ENCODE measurements at places on chromosomes 3 and 15.

GRCh38 chr15:92803852-92804609, 96.1 kb upstream of the CHD2 start:
- H3K27ac ChIP-seq: peak overlapping the region; percentile 1
- peaks cover 9% of the 10 kb centered on the region for H3K36me3 ChIP-seq
- DNase-seq: peak; percentile 58
- no peaks in the 10 kb centered on the region for H3K27me3 ChIP-seq

GRCh38 chr3:165820671-165821123, 16.5 kb downstream of the BCHE start:
- no peaks in the 10 kb centered on the region for H3K27me3 ChIP-seq
- no peak overlapping the region for H3K4me3 ChIP-seq
- no peaks in the 10 kb centered on the region for H3K36me3 ChIP-seq
- no peak overlapping the region for H3K27ac ChIP-seq

DNA sequence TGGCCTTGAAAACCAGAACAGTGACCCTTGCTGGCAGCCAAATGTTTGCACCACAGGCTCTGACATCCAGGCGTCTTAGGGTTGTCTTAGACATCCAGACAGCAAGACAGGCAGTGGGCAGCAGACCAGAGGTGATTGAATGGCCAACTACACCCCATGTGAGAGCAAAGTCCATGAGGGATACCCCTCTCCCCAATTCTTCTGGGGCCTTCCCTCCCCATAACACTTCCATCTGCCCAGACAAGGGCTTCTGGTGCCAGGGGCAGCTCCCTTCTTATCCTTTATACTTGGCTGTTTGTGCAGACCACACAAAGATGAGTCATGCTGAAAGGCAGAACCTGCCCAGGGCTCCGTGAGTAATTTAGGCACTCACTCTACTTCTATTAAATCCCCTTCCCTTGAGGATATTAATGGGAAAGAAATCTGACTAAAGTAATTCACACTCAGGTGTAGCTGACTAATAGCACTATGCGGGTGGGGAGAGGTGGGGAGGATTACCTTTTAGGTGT, 257.9 kb downstream of the UACA start:
- DNase-seq: no peak
- peaks cover 66% of the 10 kb centered on the region for H3K4me1 ChIP-seq
- H3K27me3 ChIP-seq: peaks cover 66% of the 10 kb centered on the region
- H3K36me3 ChIP-seq: peaks cover 22% of the 10 kb centered on the region
- no peak overlapping the region for H3K27ac ChIP-seq
- no peak overlapping the region for H3K4me3 ChIP-seq

- no peaks in the 10 kb centered on the region for H3K4me1 ChIP-seq
- H3K27me3 ChIP-seq: no peaks in the 10 kb centered on the region
- H3K27ac ChIP-seq: no peak overlapping the region
- H3K36me3 ChIP-seq: no peaks in the 10 kb centered on the region
- no peak overlapping the region for H3K4me3 ChIP-seq
- DNase-seq: no peak
These were observed 151.4 kb downstream of the CACNA2D3 start for GRCh38 chr3:54273791-54274190.

- peak overlapping the region; percentile 10 for H3K4me3 ChIP-seq
- peak overlapping the region; percentile 80 for H3K27ac ChIP-seq
- peaks cover 4% of the 10 kb centered on the region for H3K27me3 ChIP-seq
- no peak for DNase-seq
- peaks cover 76% of the 10 kb centered on the region for H3K4me1 ChIP-seq
These were observed 6.3 kb downstream of the PXYLP1 start for GRCh38 chr3:141237701-141238521.

DNA sequence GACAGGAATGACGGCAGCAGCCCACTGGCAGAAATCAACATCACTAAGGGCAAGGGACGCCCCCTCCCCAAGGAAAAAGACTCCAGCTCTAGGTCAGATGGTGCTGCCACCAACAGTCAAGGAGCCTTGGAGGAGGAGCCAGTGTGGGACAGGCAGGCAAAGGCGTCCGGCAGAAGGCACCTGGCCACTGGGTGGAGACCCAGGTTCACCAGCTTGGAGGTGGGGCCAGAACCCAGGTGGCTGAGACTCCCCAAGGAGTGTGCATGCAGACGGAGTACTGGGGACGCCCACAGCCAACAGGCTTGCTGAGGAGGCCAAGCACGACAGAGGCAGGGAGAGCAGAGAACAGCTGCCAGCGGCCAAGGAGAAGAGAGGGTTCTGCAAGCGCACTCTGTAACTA, 35.2 kb downstream of the PTPN23 start:
- H3K27ac ChIP-seq: peak overlapping the region; percentile 9
- no peak overlapping the region for H3K4me3 ChIP-seq
- H3K36me3 ChIP-seq: peaks cover 32% of the 10 kb centered on the region
- no peak for DNase-seq
- H3K27me3 ChIP-seq: no peaks in the 10 kb centered on the region

DNA sequence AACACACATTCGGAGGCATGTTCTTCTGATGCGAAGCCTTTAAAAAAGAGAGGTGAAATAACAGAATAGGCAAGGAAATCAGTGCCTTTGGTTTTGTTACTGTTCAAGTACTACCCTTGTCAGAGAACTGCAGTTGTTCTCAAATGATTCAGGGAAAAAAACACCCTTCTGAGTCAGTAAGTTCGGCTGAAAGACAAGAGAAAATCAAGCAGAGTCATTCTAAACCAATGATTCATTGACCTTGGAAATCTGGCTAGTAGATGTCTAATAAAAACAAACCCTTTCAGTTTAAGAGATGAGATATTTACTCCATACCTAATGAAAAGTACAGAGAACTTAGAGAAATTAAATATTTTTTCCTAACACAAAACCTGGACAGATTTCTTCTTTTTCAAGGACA, 72.7 kb upstream of the ABI3BP start:
- H3K27me3 ChIP-seq: peaks cover 10% of the 10 kb centered on the region
- no peak for DNase-seq
- H3K36me3 ChIP-seq: no peaks in the 10 kb centered on the region
- no peak overlapping the region for H3K4me3 ChIP-seq
- no peak overlapping the region for H3K27ac ChIP-seq

- DNase-seq: no peak
- H3K4me3 ChIP-seq: no peak overlapping the region
- H3K36me3 ChIP-seq: peaks cover 23% of the 10 kb centered on the region
- H3K4me1 ChIP-seq: no peaks in the 10 kb centered on the region
- no peaks in the 10 kb centered on the region for H3K27me3 ChIP-seq
These were observed 35.1 kb upstream of the EIF3J start for GRCh38 chr15:44501768-44502366.

GRCh38 chr15:76057332-76058000, 2.3 kb upstream of the TMEM266 start:
- DNase-seq: peak; percentile 57
- no peak overlapping the region for H3K4me3 ChIP-seq
- H3K27me3 ChIP-seq: peaks cover 61% of the 10 kb centered on the region
- H3K36me3 ChIP-seq: no peaks in the 10 kb centered on the region
- no peak overlapping the region for H3K27ac ChIP-seq

DNA sequence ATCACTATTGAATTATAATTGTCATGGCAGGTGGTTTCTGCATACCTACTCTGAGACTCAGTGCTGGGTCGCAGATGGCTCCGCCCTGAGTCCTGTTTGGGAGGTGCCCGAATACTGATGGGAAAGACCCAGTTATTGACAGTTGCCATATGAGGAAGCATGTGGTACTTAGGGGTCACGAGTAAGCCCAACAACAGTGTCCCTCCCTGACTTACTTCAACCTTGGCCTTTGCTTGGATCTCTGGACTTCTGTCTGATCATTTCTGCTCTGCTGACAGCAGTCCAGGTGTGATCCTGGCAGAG, 16.8 kb downstream of the MRAS start:
- H3K27me3 ChIP-seq: peaks cover 12% of the 10 kb centered on the region
- H3K4me1 ChIP-seq: no peaks in the 10 kb centered on the region
- no peaks in the 10 kb centered on the region for H3K36me3 ChIP-seq
- H3K27ac ChIP-seq: no peak overlapping the region

DNA sequence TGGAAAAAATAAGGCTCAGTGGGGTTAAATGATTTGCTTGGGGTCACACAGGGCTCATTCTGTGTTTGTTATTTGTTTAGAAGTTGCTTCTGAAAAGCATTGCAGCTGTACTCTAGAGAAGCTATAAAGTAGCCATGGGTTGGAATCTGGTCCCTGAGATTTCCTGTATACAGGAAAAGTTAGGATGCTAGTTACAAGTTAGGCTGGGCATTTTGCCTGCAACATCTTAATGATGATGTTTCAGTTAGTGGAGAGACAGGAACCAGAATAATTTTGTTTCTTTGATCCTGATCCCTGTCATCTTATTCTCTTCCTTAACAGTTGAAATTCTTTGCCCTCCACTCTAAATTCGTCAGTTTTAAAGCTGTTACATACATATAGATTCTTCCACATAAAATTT, 445.3 kb downstream of the OTOL1 start:
- no peak for DNase-seq
- H3K36me3 ChIP-seq: no peaks in the 10 kb centered on the region
- no peaks in the 10 kb centered on the region for H3K27me3 ChIP-seq
- no peak overlapping the region for H3K27ac ChIP-seq
- no peaks in the 10 kb centered on the region for H3K4me1 ChIP-seq
- no peak overlapping the region for H3K4me3 ChIP-seq

GRCh38 chr3:195015021-195015420, 255.9 kb downstream of the XXYLT1 start:
- H3K36me3 ChIP-seq: no peaks in the 10 kb centered on the region
- DNase-seq: no peak
- peaks cover 21% of the 10 kb centered on the region for H3K27me3 ChIP-seq
- peaks cover 6% of the 10 kb centered on the region for H3K4me1 ChIP-seq

- no peak overlapping the region for H3K4me3 ChIP-seq
- peaks cover 1% of the 10 kb centered on the region for H3K36me3 ChIP-seq
- no peaks in the 10 kb centered on the region for H3K27me3 ChIP-seq
- DNase-seq: no peak
These were observed 27.9 kb upstream of the ACKR4 start for GRCh38 chr3:132569153-132569552.

DNA sequence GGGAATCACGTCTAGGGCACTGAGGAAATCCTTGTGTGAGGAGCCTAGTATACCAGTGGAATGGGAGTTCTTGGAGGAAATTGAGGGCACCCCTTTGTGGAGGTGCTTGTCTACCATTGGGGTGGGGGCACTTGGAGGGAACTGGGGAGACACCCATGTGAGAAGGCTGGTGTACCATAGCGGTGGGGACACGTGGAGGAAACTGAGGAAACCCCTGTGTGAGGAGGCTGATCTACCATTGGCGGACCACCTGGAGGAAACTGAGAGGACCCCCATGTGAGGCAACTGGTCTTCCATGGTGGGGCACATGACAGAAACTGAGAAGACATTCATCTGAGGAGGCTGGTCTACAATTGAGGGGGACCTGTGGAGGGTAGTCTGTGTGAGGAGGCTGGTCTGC, 164.5 kb downstream of the FBLN2 start:
- H3K4me1 ChIP-seq: no peaks in the 10 kb centered on the region
- H3K27me3 ChIP-seq: no peaks in the 10 kb centered on the region
- H3K4me3 ChIP-seq: no peak overlapping the region
- no peak overlapping the region for H3K27ac ChIP-seq
- no peaks in the 10 kb centered on the region for H3K36me3 ChIP-seq

- no peaks in the 10 kb centered on the region for H3K27me3 ChIP-seq
- H3K4me1 ChIP-seq: peaks cover 81% of the 10 kb centered on the region
- peak overlapping the region; percentile 29 for H3K4me3 ChIP-seq
- peak overlapping the region; percentile 98 for H3K27ac ChIP-seq
These were observed 30.0 kb downstream of the CCNL1 start for GRCh38 chr3:157129803-157130466.

- peaks cover 2% of the 10 kb centered on the region for H3K36me3 ChIP-seq
- DNase-seq: no peak
- H3K27me3 ChIP-seq: peaks cover 66% of the 10 kb centered on the region
- H3K4me3 ChIP-seq: no peak overlapping the region
- peaks cover 35% of the 10 kb centered on the region for H3K4me1 ChIP-seq
- H3K27ac ChIP-seq: no peak overlapping the region
These were observed 19.3 kb upstream of the LZTFL1 start for GRCh38 chr3:45861043-45861719.

GRCh38 chr15:37891766-37892368, 42.6 kb upstream of the TMCO5A start:
- no peak overlapping the region for H3K4me3 ChIP-seq
- DNase-seq: no peak
- H3K27ac ChIP-seq: no peak overlapping the region
- no peaks in the 10 kb centered on the region for H3K27me3 ChIP-seq

DNA sequence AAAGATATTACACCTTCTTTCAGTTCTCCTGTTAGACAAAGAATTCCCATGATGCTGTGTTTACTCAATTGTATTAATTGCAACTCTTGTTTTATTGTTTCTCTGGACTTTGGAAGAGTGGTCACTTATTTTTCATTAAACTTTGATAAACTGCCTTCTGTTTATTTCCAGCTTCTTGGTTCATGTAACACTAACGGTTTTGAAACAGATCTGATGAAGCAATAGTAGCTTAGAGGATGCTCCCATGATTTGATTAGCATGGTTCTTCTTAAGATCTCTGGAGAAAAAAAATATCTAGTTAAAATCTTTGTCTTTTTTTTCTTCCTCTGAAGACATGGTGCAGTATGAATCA, 90.1 kb downstream of the FNDC3B start:
- no peak for DNase-seq
- H3K4me1 ChIP-seq: peaks cover 35% of the 10 kb centered on the region
- H3K27me3 ChIP-seq: no peaks in the 10 kb centered on the region
- no peak overlapping the region for H3K27ac ChIP-seq

- H3K36me3 ChIP-seq: peaks cover 10% of the 10 kb centered on the region
- no peaks in the 10 kb centered on the region for H3K27me3 ChIP-seq
These were observed at the start of gene NIT2 for GRCh38 chr3:100334488-100335351. Gene NIT2, plus strand, starts transcription at chr3:100334757. Its CDS starts 35 bp downstream, at chr3:100334792.

- DNase-seq: no peak
- peaks cover 8% of the 10 kb centered on the region for H3K27me3 ChIP-seq
- no peaks in the 10 kb centered on the region for H3K36me3 ChIP-seq
These were observed 36.2 kb downstream of the ZNF589 start for GRCh38 chr3:48276911-48277641.

- no peaks in the 10 kb centered on the region for H3K4me1 ChIP-seq
- no peak overlapping the region for H3K4me3 ChIP-seq
- H3K27ac ChIP-seq: no peak overlapping the region
- no peaks in the 10 kb centered on the region for H3K36me3 ChIP-seq
These were observed 110.6 kb downstream of the ABI3BP start for GRCh38 chr3:100882571-100882984.

- H3K27ac ChIP-seq: peak overlapping the region; percentile 83
- peaks cover 53% of the 10 kb centered on the region for H3K36me3 ChIP-seq
- no peaks in the 10 kb centered on the region for H3K27me3 ChIP-seq
- DNase-seq: peak; percentile 44
- H3K4me1 ChIP-seq: peaks cover 96% of the 10 kb centered on the region
- H3K4me3 ChIP-seq: peak overlapping the region; percentile 2
These were observed 27.0 kb downstream of the VIPR1 start for GRCh38 chr3:42529468-42529867.

- H3K27me3 ChIP-seq: no peaks in the 10 kb centered on the region
- no peaks in the 10 kb centered on the region for H3K36me3 ChIP-seq
- peaks cover under 1% of the 10 kb centered on the region for H3K4me1 ChIP-seq
- H3K4me3 ChIP-seq: no peak overlapping the region
These were observed 161.6 kb upstream of the WNT5A start for GRCh38 chr3:55648591-55649318.

GRCh38 chr15:40355976-40356585, 1.9 kb upstream of the DISP2 start:
- H3K27ac ChIP-seq: no peak overlapping the region
- no peak for DNase-seq
- H3K27me3 ChIP-seq: peaks cover 57% of the 10 kb centered on the region
- H3K4me3 ChIP-seq: no peak overlapping the region
- H3K4me1 ChIP-seq: peaks cover 10% of the 10 kb centered on the region

GRCh38 chr3:30664884-30665283, 58.5 kb downstream of the TGFBR2 start:
- peaks cover 60% of the 10 kb centered on the region for H3K36me3 ChIP-seq
- H3K4me3 ChIP-seq: peak overlapping the region; percentile 58
- no peaks in the 10 kb centered on the region for H3K27me3 ChIP-seq
- H3K27ac ChIP-seq: peak overlapping the region; percentile 90

Data from activated naive CD4-positive, alpha-beta T cell treated with anti-CD3 and anti-CD28 coated beads, Interleukin-2, amount 10 ng/mL, durations not matched to agents 7 days and 5 days (primary cell).